Stomach (tissue), 19 donors: ENCODE measurements at places on chromosomes 11 and 22. TPM values are rescaled to one million over a fixed set of nuclear protein-coding genes. Genes with fewer than 3 reads are reported as not detected.

APOBEC3F gene
- 0.89 TPM for total RNA-seq

C11orf16 gene
- not detected for total RNA-seq

DNA sequence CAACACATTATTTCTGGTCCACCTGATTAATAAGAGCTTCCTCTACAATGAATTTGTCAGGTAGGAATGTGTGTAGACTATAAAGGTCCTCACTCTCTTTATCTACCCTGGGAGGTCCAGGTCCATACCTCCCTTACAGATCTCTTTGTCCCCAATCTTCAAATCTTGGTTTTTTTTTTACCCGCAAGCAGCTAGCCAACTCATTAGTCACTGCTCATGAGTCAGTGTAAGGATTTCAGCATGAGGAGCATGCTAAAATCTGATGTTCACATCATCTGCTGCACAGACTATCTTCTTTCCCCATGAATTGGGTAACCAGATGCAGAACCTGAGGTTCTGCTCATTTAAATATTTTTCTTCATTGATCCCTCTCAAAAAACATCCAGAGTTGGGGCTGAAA is 397.0 kb upstream of the ISX start:
- H3K27ac ChIP-seq, result no peak overlapping the region
- no peak overlapping the region for H3K4me3 ChIP-seq
- no peaks in the 10 kb centered on the region for H3K36me3 ChIP-seq
- DNase-seq, result no peak
- H3K4me1 ChIP-seq, result no peaks in the 10 kb centered on the region

CRACR2B gene
- 312 TPM for total RNA-seq

- no peaks in the 10 kb centered on the region for H3K27me3 ChIP-seq
- H3K36me3 ChIP-seq, result no peaks in the 10 kb centered on the region
- DNase-seq, result no peak
- H3K4me3 ChIP-seq, result no peak overlapping the region
- peaks cover 14% of the 10 kb centered on the region for H3K4me1 ChIP-seq
These were observed 59.5 kb downstream of the AHNAK start for GRCh38 chr11:62487136-62487535.

PRR14L gene
- 24.0 TPM for total RNA-seq

DNA sequence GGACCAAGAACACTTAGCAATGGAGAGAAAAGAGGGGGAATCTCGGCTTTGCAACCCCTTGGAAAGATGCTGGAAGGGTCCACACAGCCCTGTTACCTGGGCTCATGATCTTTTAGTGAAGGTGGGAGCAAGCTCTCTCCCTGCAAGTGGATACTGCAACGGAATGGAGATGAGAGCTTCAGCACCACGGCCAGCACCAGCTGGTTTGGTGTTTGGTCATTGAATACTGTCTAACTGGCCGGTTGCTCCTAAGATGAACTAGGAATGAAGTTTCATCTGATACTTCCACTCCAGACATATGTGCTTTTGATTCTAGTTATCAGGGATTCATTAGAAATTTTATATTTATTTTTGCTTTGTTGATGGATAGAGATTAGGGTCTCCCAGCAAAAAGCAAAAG is 16.3 kb downstream of the HTR3A start:
- no peak overlapping the region for H3K4me3 ChIP-seq
- H3K27me3 ChIP-seq, result no peaks in the 10 kb centered on the region
- no peaks in the 10 kb centered on the region for H3K4me1 ChIP-seq
- no peaks in the 10 kb centered on the region for H3K36me3 ChIP-seq

- H3K4me3 ChIP-seq, result no peak overlapping the region
- no peaks in the 10 kb centered on the region for H3K36me3 ChIP-seq
- H3K27ac ChIP-seq, result no peak overlapping the region
- no peaks in the 10 kb centered on the region for H3K27me3 ChIP-seq
- H3K4me1 ChIP-seq, result peaks cover 11% of the 10 kb centered on the region
These were observed 265.5 kb upstream of the ISX start for GRCh38 chr22:34800260-34800980.

DNA sequence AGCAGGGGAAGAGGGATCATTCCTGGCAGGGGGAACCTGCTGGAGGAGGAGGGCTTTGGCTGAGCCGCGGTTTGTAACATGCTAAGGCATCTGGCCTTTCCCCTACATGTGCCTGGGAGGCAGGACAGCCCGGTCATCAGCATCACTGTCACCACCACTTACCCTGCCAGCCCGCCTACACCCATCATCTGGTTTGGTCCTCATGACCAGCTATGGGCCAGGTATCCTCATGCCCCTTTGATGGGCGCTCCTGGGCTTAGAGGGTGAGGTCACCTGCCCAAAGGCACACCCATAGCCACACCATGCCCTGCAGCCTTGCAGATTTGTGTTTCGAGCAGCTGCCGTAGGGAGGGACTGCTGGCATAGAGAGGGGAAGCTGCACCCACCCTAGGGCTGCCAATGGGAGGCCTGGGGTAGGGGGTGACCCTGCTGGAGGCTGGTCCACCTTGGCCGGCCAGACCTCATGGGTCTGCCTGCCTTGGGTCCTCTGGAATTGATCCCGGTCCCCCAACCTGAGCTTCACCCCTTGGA is 2.6 kb downstream of the MRGPRF start:
- peak overlapping the region; percentile 56 for H3K4me3 ChIP-seq
- peaks cover 10% of the 10 kb centered on the region for H3K36me3 ChIP-seq
- peaks cover 60% of the 10 kb centered on the region for H3K27me3 ChIP-seq
- peaks cover 50% of the 10 kb centered on the region for H3K4me1 ChIP-seq
- no peak for DNase-seq

BET1L gene
- 25.0 TPM for total RNA-seq

OR51B2 gene
- total RNA-seq, result not detected

USP2 gene
- 1.4 TPM for total RNA-seq

DEUP1 gene
- total RNA-seq, result not detected

DNA sequence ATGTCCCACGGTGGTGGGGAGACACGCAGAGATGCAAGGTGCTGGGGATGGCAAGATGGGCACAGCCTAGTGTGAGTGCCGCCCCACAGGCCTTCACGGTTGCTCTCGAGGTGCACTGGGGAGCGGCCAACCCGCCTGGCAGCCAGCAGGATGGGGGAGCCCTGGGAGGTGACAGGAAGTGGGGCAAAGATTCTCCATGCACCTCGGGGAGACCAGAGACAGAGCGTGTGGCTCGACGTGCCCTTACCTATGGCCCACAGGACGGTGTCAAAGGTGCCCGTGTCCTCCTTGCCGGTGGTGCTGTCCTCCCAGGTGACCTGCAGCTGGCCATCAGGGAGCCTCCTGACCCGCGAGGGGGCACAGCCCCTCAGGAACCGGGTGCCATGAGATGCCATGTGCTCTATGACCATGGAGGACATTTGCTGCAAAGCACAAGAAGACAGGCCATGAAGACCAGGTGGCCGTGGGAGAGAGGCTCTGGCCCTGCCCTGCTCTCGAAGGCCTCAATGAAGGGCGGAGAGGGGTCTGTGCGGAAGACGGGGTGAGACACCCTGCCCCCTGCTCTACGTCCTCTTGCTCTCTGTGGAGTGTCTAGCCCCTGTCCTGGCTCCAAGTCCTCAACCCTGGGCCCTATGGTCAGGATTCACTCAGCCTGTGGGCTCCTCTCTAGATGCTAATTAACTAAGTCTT is 40.6 kb upstream of the GNB1L start:
- no peak overlapping the region for H3K4me3 ChIP-seq
- DNase-seq, result no peak
- peaks cover 78% of the 10 kb centered on the region for H3K36me3 ChIP-seq
- no peak overlapping the region for H3K27ac ChIP-seq
- H3K27me3 ChIP-seq, result no peaks in the 10 kb centered on the region
- H3K4me1 ChIP-seq, result peaks cover 27% of the 10 kb centered on the region

CRYAB gene
- total RNA-seq, result 34.5 TPM

- no peaks in the 10 kb centered on the region for H3K27me3 ChIP-seq
- DNase-seq, result no peak
- H3K36me3 ChIP-seq, result no peaks in the 10 kb centered on the region
- no peak overlapping the region for H3K4me3 ChIP-seq
These were observed 156.3 kb downstream of the GRM5 start for GRCh38 chr11:88909500-88909899.

DNA sequence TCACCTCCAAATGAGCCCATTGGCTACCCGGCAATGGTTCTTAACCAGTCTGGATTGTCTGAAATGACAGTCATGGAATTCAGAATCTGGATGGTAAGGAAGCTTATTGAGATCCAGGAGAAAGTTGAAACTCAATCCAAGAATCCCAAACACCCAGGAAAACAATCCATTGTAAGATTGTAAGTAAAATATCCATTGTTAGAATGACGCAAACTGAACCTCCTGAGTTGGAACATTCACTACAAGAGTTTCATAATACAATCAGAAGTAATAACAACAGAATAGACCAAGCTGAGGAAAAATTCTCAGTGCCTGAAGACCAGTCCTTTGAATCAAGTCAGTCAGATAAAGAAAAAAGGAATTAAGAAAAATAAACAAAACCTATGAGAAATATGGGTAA is 22.1 kb downstream of the OR8G5 start:
- H3K36me3 ChIP-seq, result no peaks in the 10 kb centered on the region
- no peaks in the 10 kb centered on the region for H3K27me3 ChIP-seq
- no peak overlapping the region for H3K4me3 ChIP-seq
- DNase-seq, result no peak
- no peaks in the 10 kb centered on the region for H3K4me1 ChIP-seq

DNA sequence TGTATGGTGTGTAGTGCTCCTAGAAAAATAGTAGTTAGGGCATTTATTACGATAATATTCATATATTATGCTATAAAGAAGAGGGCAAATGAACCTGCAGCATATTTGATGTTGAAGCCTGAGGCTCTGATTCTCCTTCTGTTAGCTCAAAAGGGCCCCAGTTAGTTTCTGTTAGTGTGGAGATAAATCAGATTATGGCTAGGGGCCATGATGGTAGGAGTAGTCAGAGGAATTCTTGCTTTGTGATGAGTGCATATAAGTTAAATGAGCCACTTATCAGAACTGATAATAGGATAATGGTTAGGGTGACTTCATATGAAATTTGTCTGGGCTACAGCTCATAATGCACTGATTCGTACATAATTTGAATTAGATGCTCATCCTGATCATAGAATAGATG is 298.4 kb downstream of the DYNC2H1 start:
- no peaks in the 10 kb centered on the region for H3K4me1 ChIP-seq
- no peak overlapping the region for H3K27ac ChIP-seq
- no peak overlapping the region for H3K4me3 ChIP-seq
- no peak for DNase-seq
- no peaks in the 10 kb centered on the region for H3K27me3 ChIP-seq

MIOX gene
- not detected for total RNA-seq

DNA sequence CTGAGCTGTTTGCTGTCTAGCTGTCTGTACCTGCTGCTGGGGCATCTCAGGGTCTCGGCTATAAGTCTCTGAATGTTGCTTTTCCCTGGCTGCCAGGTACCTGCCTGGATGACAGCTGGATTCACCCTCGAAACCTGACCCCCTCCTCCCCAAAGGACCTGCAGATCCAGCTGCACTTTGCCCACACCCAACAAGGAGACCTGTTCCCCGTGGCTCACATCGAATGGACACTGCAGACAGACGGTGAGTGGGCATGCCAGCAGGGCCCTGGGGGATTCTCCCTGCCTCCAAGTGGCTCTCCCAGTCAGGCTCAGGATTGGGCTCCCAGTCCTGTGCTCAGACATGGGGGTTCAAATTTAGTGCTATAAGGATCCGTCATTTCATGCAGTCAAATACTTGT is 12.9 kb downstream of the IL17RA start:
- peaks cover 44% of the 10 kb centered on the region for H3K36me3 ChIP-seq
- DNase-seq, result no peak
- H3K4me3 ChIP-seq, result no peak overlapping the region
- H3K27me3 ChIP-seq, result no peaks in the 10 kb centered on the region

MS4A10 gene
- not detected for total RNA-seq

MAPK11 gene
- 2.4 TPM for total RNA-seq

DNA sequence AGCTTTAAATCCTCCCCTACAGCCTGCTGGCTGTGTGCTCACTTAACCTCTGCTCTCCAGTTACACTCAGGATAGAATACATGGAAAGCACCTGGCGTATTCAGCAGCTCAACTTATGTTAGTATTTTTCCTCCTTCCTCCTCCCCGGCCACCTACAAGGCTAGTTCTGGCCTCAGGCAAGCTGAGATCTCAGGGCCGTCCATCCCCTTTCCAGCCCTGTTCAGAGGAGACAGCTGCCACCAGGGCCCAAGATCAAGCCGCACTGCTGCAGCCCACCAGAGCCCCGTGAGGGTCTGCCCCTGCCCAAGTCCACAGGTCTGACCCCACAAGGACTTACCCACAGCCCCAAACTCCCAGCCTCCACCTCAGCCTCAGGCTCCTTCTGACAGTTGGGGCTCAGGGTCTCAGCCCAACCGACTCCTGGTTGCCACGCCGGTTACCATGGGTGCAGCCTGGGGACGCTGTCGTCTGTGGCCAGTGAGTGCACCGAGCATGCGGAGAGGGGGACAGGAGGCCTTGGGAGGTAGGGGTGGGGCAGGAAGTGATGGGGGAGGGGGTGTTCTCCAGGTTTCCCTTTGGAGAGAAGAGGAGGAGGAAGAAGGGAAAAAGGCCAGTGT is at the start of gene C11orf16:
C11orf16 (minus strand) TSS at position 384 of the 617 bp plus-strand sequence. CDS start 639 bp downstream, outside the sequence.
- no peaks in the 10 kb centered on the region for H3K27me3 ChIP-seq
- H3K36me3 ChIP-seq, result no peaks in the 10 kb centered on the region
- no peak within 1 kb of the TSS for H3K4me3 ChIP-seq
- no peaks in the 10 kb centered on the region for H3K4me1 ChIP-seq
- DNase-seq, result no peak

TRIM29 gene
- total RNA-seq, result not detected

DNA sequence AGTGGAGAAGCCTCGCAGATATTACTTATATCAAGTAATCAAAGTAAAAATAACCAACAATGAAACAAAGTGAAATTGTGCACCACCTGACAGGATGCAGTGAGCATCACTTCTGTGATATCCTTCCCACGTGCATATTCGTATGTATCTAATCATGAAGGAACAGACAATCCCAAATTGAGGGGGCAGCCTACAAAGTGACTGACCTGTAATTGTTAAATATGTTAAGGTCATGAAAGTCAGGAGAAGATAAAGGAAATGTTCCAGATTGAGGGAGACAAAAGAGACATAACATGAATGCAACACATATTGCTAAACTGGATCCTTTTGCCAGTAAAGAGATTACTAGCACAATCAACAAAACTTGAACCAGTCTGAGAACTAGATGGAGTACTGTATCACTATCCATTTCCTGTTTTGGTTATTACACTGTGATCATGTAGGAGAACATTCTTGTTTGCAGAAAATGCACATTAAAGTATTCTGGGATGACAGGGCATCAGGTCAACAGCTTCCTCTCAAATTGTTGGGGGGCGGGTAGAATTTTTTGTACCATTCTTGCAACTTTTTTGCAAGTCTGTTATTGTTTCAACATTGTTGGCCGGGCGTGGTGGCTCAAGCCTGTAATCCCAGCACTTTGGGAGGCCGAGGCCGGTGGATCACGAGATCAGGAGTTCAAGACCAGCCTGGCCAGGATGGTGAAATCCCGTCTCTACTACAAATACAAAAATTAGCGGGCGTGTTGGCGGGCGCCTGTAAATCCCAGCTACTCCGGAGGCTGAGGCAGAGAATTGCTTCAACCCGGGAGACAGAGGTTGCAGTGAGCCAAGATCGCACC is 2.0 kb downstream of the SBF2 start:
- no peak for DNase-seq
- peak overlapping the region; percentile 100 for H3K27ac ChIP-seq
- no peaks in the 10 kb centered on the region for H3K27me3 ChIP-seq
- peak overlapping the region; percentile 81 for H3K4me3 ChIP-seq

- no peaks in the 10 kb centered on the region for H3K36me3 ChIP-seq
- DNase-seq, result peak; percentile 71
- H3K27me3 ChIP-seq, result peaks cover 7% of the 10 kb centered on the region
These were observed 12.9 kb upstream of the MUC6 start for GRCh38 chr11:1049431-1049891.

NLRP10 gene
- not detected for total RNA-seq
